ENCODE measurements at places on chromosomes 5 and 9.
A peak's percentile ranks its signal among the peaks of the same experiment; 100 is the strongest.

DNA sequence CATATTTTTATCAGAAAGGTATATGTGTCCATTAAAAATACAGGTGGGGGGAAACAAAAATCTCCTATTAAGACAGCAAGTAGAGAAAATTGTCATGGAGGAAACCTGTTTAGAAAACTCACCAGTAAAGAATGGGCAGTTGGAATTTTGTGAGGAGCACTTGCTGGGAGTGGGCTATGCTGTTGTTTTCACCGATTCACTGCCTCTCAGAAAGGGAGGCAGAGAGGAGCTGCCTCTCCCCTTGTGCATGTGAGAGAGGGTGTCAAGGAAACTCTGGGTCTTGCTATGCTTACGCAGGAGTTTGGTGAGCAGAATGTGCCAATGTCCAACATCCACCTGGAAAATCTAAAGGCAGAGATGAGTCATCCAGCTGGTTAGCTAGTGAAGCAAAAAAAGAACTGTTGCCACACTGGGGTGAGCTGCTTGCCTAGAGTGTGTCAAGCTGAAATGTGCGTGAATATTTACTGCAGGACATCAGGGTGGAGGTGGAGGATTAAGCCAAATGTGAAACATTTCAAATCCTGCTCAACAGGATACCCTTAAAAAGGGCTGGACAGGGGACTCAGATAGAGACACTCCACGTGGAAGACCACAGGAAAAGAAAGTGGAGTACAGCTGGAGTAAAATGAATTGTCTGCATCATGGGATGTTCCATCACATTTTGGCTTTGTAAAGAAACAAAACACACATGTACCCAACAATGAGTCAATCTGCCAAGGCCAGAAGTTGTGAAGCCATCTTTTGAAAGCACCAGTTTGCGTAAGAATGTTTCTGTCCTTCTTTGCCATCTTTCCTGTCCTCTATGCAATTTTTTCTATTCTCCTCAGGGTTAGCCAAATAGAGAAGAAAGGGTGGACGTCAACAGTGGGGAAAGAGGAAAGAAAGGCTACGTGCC lies 449.7 kb upstream of the MPDZ start:
- no peak for DNase-seq

DNA sequence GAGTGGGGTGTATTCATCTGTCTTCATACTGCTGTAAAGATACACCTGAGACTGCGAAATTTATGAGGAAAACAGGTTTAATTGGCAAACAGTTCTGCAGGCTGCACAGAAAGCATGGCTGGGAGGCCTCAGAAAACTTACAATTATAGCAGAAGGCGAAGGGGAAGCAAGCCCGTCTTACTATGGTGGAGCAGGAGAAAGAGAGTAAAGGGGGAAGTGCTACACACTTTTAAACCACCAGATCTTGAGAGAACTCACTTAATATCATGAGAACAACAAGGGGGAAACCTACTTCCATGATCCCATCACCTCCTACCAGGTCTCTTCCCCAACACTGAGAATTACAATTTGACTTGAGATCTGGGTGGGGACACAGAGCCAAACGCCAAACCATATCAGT lies 12.5 kb upstream of the NREP start:
- no peak for DNase-seq

DNA sequence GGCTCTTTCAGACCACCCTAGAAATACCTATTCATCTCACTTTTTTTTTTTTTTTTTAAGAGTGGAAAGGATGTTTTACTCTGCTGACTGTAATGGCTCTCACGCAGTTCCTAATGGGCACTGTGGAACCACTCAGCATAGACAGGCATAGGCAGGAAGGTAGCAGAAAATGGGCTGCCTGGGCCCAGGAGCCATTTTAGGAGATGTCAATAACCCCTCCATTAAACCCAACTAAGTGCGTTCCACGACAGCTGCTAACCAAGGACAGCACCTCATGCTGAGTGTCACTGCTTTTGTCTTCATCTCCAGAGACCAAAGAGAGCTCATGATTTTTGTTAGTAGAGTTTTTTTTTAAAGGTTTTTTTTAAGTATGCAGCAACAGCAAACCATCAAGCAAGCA lies 15.3 kb downstream of the MAP1B start:
- no peak for DNase-seq

DNA sequence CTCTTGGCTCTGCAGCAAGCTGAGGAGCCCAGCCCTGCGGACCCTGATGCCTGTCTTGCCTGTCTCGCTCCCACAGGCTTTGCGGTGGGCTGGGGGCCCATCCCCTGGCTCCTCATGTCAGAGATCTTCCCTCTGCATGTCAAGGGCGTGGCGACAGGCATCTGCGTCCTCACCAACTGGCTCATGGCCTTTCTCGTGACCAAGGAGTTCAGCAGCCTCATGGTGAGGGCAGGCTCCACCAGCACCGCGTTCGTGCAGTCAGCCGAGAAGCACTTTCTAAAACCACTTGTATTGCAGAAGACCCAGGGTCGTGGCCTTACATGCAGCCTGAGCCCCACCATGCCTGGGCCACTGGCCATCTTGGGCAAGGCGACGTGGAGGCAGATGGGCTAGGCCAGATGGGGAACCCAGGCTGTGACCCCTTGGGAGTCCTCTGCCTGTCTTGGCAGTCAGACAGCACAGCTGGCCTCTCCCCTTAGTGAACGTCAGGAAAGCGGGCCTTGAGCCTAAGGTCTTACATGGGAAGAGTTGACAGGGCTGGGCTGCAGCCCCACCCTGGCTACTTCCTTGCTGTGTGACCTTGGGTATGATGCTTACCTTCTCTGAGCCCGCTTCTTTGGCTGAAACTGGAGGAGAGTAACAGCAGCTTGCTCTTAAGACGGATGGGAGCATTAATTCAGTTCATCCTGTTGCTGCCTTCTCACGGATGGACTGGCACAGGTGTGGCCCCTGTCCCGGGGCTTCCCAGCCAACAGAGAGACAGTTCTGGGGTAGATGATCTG lies 8.6 kb downstream of the SLC2A8 start:
- DNase-seq: no peak

- DNase-seq: peak; percentile 49
These were observed 21.6 kb downstream of the BHMT start for GRCh38 chr5:79133121-79133656.

- no peak for DNase-seq
These were observed 52.4 kb upstream of the HMHB1 start for GRCh38 chr5:143759396-143760130.

DNA sequence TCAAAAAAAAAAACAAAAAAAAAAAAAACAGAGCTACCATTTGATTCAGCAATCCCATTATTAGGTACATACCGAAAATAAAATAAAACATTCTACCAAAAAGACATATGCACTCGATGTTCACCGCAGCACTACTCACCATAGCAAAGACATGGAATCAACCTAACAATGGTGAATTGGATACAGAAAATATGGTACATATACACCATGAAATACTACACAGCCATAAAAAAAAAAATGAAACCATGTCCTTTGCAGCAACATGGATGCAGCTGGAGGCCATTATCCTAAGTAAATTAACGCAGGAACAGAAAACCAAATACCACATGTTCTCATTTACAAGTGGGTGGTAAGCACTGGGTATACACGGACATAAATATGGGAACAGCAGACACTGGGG lies 21.3 kb downstream of the MRPS27 start:
- DNase-seq: no peak

DNA sequence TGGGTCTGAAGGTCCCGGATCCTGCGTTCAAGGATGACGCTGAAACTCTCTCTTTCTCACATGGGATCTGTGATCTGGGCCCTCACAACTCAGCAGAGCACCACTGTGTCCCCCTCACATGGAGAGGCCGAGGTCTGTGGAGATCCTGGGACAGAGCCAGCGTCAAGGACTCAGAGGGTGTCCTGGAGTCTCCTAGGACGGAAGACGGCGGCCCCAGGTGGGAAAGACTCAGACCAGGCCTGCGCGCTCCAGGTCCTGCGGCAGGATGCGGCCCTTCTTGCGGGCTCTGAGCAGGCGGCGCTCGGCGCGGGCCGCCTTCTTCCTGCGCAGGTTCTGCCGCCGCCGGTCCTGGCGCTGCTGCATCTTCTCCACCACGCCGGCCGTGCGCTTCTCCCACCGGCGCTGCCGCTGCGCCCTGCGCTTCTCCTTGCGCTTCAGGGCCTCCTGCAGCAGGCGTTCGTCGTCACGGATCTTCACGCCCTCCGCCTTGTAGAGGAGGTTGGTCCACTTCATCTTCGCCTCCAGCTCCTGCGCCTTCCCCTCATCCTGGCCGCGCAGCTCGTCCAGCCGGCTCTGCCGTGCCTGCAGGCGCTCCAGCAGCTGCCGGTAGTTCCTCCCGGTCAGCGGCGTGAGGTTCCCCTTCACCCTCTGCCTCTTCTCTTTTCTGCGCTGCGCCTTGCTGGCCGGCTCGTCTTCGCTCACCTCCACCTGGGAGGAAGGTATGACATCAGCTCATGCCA lies 4.2 kb downstream of the SURF6 start:
- no peak for DNase-seq

DNA sequence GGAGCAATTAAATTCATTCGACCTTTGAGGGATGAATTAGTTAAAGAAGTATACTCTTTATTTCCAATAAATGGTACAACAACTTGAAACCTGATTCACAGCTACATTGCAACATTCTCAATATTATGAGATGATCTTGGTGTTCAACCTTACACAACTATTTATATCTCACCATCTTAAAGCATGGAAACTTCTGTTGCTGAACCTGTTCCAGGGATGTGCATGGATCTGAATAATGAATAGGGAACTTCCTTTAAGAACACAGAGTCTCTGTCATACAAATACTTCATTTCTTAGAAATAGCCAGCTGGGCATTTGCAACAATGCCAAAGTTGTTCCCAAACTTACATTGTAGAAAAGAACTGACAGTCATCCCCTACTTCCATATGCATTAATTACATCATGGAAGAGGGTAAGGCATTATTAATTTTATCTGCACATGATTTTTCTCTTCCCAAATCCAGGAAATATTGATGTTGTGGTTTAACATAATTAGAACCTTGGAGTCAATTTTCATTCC lies 39.8 kb upstream of the CCDC112 start:
- DNase-seq: no peak

GRCh38 chr5:38290028-38290653 lies 31.8 kb downstream of the EGFLAM start:
- no peak for DNase-seq

- no peak for DNase-seq
These were observed 40.9 kb downstream of the CETN3 start for GRCh38 chr5:90368454-90369246.

- no peak for DNase-seq
These were observed 2.6 kb downstream of the IRX1 start for GRCh38 chr5:3598207-3598606.

DNA sequence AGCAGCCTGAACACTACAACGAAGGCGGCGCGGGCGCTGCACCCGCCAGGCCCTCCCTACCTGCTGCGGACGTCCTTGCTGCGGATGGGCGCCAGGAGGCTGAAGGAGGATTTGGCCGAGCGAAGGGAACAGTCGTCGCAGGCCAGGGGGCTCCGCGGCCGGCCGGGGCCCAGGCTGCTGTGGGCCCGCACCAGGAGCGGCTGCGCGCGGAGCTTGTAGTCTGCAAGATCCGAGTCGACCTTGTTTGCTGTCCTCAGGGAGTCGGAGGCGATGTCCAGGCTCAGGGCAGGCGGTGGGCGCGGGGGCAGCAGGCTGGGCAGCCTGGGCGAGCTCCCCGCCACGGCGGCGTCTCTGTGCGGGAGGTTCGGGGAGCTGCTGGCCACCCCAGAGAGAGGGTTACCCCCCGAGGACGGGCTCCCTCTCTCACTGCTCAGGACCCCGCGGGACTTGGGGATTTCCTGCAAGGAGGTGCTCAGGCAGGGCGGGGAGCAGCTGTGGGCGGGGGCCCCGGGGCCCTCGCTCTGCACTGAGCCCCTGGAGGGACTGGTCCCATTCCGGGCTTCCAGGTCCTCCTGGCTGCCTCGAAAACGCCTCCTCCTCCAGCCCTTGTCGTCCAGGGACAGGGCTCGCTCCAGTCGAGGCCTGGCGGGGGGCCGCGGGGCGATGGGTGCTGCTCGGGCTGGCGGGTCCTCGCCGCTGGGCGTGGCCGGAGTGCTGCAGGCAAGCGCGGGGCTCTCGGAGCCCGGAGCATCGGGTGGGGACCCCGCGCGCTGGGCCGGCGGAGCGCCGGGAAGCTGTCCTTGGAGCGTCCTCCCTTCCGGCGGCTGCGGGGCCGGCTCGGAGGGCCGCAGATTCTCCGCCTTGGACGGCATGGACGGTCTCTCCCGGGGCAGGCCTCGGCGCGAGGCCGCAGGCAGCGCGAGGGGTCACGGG lies 831 bp downstream of the INPP5E start:
- peak; percentile 41 for DNase-seq

GRCh38 chr5:109619021-109619460 lies 70.7 kb upstream of the MAN2A1 start:
- DNase-seq: no peak

- DNase-seq: no peak
These were observed 15.3 kb downstream of the PPARGC1B start for GRCh38 chr5:149745212-149745942.

DNA sequence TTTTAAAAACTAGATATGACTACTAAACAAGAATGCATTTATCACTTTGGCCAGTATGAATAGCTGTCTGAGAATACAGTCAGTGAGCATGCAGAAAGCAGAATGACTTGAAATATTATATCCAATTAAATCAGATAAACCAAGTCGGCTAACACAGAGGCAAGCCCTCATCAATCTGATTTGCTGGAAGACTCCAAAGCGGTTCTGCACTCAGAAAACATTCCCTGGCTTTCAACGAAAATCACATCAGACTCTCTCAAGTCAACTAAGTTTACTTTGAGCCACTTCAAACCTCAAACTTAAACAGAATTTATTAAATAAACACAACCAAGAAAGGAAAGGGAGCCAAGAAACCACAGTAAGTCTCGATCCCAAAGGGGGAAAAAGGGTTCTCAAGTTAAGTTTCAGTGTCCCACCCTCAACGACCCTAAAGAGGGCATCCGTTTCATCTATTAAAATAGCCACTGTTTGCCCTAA lies 1.4 kb downstream of the MYO10 start:
- no peak for DNase-seq

- DNase-seq: no peak
These were observed 26.5 kb downstream of the SARDH start for GRCh38 chr9:133711428-133712220.

DNA sequence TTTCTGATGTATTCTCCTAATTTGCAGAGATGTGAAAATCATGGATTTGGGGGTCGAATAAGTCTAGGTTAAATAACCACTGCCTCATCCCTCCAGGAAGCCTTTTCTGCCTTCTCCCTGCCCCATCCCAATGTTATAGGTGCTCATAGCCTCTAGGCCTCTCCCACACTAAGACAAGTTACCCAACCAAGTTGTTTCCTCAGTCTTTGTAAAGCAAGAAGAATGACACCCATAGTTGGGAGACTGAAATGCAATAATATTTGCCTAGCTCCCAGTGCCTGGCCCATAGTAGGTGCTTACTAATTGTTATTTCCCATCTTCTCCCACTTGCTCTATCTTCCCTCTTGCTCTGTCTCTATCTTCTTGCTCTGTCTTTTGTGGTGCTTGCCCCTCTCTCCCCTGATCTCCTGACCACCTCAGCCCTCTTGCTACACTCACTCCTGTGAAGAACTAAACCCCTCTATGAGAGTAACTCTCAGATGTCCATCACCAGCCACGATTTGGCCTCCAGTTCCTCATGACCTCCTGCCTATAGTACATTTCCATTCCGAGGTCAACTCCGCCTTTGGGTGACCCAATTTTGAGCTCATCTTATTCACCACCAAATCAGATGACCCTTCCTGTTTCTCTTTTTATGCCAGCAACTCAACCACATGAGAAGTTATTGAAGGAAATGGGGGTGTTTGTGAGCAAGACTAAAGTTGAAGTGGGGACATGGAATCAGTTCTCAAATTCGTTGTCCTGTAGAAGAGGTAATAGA lies 7.0 kb downstream of the AFAP1L1 start:
- no peak for DNase-seq

- no peak for DNase-seq
These were observed 790 bp downstream of the PTAR1 start for GRCh38 chr9:69759021-69759420.
